Effector CD4-positive, alpha-beta T cell (primary cell): ENCODE measurements at places on chromosomes 2 and 18.

DNA sequence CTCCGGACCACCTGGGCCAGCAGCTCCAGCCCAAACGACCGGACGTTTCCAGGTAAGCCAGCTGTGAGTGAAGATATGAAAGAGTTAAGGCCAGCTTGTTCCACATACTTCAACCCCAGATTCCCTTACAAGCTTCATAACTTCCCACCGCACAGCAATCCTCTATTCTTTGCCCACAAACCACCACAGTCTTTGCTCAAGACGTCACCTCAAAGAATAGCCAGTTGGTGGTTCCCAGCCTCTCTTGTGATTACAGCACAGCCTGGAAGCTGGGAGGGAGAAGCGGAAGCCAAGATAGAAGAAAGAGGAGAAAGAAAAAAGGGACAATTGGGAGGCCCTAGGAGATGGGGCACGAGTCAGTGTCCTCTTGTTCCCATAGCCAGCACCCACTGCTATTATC lies 70.6 kb downstream of the NRP2 start:
- DNase-seq = no peak

DNA sequence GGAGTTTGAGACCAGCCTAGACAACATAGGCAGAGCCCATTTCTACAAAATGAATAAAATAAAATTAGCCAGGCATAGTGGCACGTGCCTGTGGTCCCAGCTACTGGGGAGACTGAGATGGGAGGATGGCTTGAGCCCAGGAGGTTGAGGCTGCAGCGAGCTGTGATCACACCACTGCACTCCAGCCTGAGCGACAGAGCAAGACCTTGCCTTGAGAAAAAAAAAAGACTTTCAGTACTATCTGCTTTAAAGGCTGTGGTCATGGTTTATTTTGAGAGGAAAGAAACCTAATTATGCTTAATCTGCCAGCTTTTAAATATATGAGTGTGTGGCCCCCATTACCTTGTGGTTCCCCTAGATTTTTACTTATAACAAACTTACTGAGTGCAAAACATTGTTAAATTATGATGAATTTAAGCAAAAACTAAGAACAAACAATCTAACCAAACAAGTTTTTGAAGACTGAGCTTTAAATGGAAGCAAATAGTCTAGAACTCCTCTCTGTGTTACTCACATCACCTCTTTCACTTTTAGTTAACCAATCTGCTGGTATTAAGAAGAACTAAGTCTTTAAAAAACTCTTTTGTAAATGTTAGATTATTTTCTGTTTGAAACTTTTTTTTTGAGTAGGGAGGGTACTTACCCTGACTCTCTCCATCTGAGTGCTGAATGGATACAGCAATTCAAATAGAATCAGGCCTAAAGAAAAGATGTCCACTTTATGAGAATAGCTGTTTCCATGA lies 65.4 kb downstream of the EIF2AK3 start:
- no peak for DNase-seq

GRCh38 chr18:58211510-58211909 lies 167.5 kb downstream of the NEDD4L start:
- DNase-seq = no peak

GRCh38 chr2:159071190-159071915 lies 102.9 kb downstream of the TANC1 start:
- no peak for DNase-seq

GRCh38 chr18:8163286-8163959 lies 445.8 kb upstream of the RAB12 start:
- no peak for DNase-seq

DNA sequence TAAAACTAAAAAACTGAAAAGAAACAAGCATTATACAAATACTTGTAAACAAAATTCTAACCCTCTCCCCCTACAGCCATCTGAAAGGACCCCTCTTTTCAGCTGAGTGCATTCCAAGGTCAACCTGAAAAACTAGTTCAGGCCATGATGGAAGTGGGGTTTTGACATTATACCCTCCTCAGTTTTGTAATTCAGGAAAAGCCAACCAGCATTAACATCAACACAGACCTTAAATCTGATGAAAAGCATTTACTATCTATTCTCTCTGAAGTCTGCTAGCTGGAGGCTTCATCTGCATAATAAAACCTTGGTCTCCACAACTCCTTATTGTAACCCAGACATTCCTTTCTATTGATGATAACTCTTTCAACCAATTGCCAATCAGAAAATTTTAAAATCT lies 302.2 kb downstream of the CNTNAP5 start:
- no peak for DNase-seq

DNA sequence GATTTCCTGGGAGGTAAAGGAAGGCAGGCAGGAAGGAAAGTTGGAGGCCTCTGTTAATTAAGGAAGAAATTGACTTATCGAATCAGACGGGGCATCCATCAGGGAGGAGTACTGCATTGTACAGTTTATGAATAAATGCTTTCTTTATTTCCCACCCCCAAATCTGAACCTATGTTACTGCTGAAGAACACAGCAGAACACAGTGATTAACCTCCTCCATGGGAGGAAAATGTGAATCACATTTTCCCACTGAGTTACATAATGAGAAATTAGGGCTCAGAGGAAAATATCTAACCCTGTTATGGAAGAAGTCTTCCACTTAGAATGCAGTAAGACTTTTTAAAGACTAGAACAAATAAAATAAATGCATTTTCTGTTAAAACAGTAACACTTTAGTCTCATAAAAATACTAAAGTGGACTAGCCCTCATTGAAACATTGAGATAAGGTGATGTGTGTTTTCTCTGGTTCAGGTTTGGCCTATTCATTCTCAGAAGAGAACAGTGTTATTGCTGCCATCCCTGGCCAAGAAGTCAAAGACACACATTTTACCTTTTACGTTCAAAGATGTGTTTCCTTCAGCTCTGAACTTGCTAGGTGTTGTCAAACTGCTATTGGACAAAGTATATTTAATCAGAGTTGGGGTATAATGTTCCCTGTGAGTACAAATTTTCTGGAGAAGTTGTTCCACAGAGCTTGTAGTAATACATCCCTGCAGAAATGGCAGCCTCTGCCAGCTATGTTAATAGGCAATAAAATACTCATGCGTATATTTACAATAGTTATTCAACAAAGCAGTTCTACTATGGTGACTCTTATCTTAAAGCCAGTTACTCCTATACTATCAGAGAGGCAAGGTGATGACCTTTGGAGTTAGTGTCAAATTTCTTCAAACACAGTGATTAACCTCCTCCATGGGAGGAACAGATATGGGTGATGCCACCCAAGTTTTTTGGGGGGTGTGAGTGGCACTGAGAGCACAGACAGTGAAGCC lies 11.1 kb downstream of the DNAH6 start:
- no peak for DNase-seq

DNA sequence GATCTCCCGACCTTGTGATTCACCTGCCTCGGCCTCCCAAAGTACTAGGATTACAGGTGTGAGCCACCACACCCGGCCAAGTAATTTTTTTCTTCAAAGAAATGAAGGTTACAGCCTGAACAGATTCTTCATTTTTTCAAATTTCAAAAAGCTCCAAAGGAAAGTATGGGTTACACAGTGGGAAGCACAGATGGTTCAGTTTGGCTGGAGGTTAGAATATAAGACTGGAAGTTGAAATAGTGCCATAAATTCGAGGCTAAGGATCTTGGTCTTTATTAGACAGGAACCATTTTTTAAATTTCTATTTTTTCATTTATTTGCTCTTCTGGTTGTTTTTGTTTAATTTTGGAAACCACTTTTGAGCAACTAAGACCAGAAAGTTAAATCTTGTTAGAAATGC lies 120.0 kb downstream of the STK39 start:
- no peak for DNase-seq

GRCh38 chr2:201807452-201807999 lies 1.2 kb downstream of the CDK15 start:
- DNase-seq = no peak

- DNase-seq = no peak
Measured at GRCh38 chr2:36380624-36381481, 25.3 kb downstream of the CRIM1 start.

- no peak for DNase-seq
Measured at GRCh38 chr2:59296279-59296678, 1055.2 kb upstream of the FANCL start.

DNA sequence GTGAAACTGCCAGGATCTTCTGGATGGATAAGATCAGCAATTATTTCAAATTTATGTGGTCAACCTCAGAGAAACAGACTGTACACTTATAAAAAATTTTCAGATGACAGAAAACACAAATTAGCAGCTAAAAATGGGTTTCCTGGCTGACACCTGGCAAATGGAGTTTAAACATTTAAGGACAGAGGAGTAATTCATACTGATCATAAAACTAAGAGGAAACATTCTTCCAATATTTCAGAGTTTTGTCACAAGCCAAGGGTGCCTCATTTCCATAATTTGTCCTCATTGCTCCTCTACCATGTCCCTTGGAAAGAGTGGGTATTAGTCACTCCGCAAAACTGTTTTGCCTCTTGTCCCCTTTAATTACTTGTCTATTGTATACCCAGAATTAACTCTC lies 70.2 kb downstream of the TMEFF2 start:
- DNase-seq = no peak

DNA sequence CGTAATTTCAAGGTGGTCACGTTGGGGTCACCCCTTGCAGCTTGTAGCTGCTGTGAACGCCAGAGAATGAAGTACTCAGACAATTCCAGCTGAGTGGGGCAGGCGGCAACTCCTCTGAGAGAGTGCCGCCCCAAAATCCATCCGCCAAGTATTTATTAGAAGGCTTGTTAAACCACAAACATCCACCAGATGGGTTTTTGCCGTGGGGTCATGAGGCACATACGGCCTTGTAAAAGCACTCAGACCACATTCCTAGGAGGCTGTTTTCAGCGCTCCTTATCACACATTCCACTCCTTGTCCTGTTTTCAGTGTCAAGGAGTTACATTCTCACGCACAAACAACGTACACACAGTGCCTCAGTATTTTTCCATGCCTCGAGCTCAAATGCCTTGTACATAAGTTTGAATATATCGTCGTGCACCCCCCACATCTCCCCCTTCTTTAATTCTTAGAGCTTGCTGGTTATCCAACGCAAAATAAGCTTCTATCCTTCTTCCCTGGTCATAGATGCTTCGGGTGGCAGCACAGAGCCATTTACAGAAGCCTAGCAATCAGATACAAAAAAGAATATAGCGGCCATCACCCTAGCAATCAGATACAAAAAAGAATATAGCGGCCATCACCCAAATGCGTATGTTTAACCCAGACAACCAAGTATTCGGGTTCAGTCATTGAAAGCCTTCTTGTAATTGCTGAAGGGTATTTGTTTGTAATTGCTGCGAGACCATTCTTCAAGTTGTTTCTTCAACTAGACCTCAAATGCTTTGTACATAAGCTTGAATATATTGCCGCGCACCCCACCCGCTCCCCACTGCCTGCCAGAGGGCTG lies 7.3 kb downstream of the ALPP start:
- no peak for DNase-seq

DNA sequence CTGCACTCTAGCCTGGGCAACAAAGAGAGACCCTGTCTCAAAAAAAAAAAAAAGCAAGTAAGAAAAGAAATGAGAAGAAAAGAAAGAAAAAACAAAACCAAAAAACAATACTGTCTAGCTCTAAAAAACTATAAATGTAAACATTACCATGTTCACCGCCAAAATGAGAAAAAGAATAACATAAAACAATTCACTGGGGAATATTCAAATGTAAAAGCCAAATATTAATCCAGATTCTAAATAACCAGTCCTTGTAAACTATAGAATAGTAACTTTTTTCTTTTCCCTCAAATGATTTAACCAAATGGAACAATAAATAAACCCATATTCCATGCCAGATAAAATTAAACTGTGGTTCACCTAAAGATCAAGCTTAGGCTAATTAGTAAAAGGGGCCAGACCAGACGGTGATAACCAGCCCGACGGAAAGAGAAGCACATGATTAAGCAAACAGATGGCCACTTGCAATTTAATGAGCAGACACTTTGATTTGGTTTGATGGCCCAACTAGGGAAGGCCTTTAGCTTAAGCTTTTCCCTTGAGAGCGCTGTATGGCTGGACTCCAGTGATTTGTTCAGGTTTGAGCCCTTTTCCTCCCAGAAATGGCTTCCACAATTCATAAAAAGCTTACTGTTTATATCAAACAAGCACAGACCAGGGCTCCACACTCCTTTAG lies 39.4 kb upstream of the ZNF397 start:
- no peak for DNase-seq

DNA sequence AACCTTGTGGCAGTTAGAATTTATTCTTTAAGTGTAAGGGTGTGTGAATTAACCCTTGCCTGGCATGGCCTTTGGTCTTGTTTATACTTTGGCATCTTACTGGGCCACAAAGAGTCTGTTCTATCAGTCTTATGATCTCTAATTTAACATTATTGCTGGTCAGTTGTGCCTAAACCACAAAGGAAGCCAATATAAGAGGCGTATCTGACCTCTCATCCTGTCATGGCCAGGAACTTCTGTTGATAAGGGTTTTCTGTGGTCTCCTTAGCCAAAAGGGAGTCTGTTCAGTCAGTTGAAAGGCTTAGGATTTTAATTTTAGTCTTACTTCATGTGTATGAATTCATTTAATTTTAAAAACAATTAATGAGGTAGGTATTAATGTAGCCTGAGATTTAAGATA lies 127.2 kb downstream of the LRRTM4 start:
- DNase-seq = no peak

DNA sequence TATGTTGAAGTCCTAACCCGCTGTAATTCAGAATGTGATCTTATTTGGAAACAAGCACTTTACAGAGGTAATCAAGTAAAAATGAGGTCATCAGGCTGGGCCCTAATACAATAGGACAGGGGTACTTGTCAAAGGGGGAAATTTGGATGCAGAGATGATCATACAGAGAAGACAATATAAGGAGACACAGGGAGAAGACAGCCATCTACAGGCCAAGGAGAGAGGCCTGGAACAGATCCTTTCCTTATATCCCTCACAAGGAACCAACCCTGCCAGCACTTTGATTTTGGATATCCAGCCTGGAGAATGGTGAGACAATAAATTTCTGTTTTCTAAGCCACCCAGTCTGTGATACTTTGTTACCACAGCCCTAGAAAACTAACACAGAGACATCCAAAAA lies 104.3 kb downstream of the METTL4 start:
- no peak for DNase-seq

- DNase-seq = no peak
Measured at GRCh38 chr18:41266616-41267015, 688.4 kb upstream of the PIK3C3 start.

DNA sequence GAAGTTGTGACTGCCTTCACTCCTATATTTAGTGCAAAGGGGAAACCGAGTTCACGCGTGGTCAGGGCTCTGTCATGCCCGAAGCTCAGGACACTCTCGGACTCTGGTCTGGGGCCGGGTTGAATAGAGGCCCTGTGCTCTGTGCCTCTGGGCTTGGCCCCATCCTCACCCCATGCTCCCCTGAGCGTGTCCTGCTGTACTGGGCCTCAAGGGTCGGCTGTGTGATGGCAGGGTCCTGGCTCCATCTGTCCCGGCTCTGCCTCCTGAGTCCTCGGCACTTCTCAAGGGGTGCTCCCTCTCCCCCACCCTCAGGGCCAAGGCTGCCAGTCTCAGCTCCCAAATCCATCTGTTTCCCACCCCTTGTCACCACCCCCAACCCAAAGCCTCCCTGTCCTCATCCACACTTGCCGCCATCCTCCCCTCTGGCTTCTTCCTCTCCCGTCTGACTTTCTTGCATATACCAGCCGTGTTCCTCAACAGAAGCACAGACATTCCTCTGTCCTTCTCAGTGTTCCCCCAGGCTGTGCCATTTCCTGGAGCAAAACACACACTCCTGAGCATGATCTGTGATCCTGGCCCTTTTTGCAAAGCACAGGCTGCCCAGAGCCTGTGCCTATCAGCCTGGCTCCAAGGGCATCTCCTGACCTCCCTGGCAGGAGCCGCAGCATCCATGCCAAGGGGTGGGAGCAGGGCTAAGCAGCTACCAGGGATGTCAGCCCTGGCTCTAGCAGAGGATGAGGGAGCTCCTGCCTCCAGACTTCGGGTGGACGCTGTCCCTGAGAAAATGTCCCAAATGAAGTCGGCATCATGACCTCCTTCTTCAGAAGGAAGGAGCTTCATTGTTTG lies 64.2 kb upstream of the OTOS start:
- DNase-seq = no peak
